ENCODE measurements at places on chromosomes 2 and 18. TPM values are rescaled to one million over a fixed set of nuclear protein-coding genes. Genes with fewer than 3 reads are reported as not detected.

- no peak for DNase-seq
These were observed 45.7 kb downstream of the MAP3K2 start for GRCh38 chr2:127342101-127342500.

DCDC2C gene
- under 0.01 TPM for total RNA-seq

COBLL1 gene
- 7.8 TPM for total RNA-seq

ASIC4 gene
- not detected for total RNA-seq

DNA sequence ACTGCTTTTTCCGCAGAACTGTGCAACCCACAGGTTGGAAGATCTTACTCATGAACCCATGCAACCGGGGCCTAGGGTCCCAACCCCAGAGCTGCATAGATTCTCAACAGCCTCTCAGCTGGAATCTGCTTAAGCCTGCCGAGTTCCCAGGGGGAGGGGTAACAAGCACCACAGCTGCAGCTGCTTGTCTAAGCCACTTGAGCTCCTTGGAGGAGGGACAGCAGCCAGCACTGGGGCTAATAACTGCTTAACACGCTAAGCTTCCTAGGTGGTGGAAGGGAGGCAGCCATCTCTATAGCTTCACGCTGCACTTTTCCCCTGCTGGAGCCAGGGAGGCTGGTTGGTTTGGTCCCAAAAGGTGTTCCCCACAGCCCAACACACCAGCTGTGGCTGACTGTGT is 311.6 kb downstream of the DSC3 start:
- DNase-seq: no peak

All from dermis blood vessel endothelial cell (primary cell).